ENCODE measurements at places on chromosomes 7 and 10. TPM values are rescaled to one million over a fixed set of nuclear protein-coding genes. Genes with fewer than 3 reads are reported as not detected.

DNA sequence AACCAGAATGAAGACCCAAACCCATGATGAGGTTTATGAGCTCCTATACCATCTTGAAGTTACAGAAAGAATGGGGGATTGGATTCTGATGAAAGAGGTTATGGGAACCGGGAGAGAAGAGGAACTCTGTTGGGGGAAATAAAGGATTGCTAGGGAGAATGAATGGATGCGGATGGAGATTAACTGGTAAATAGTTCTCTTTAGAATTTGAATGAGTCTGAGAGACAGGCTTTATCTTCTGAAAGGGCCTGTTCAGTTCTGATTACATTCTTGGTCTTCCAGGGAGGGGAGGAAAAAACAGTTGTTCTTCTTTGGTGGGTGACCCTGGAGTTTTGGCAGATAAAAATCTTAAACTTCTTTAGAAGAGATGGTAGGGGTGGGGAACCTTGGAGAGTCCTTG is 13.9 kb downstream of the SUGCT start:
- DNase-seq, result no peak

- DNase-seq, result no peak
Observed at GRCh38 chr7:29269935-29270334, 75.4 kb downstream of the CHN2 start.

GRCh38 chr7:139645572-139646523 is 122.4 kb downstream of the CLEC2L start:
- DNase-seq, result peak; percentile 85

- DNase-seq, result peak; percentile 96
Observed at GRCh38 chr10:11164803-11165590, 147.3 kb downstream of the CELF2 start.

GRCh38 chr10:66910671-66911070 is 15.2 kb upstream of the LRRTM3 start:
- DNase-seq, result no peak

DNA sequence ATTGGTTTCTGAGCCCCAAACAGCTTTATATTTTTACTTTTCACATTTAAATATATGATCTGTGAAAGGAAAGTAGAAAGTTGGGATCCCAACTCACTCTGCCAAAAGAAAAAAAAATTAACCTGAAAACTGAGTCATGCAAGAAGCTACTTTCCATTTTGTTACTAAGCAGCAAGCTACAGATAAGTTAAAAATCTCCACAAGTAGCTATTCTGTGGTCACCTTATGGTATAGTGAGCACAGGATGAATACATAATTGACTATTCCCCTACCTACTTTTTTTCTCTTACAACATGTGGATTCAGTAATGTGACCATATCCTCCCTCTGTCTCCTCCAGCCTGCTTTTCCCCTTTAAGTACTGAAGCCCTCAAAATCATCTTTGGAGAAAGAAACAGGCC is 30.3 kb upstream of the CREB3L2 start:
- DNase-seq, result no peak

GRCh38 chr10:14688606-14689005 is 86.1 kb downstream of the FAM107B start:
- no peak for DNase-seq

- DNase-seq, result no peak
Observed at GRCh38 chr7:36338256-36338655, 51.4 kb upstream of the ANLN start.

- no peak for DNase-seq
Observed at GRCh38 chr7:51029131-51029530, 246.4 kb upstream of the GRB10 start.

GRCh38 chr7:150949971-150950491 is 28.1 kb downstream of the KCNH2 start:
- no peak for DNase-seq

DNA sequence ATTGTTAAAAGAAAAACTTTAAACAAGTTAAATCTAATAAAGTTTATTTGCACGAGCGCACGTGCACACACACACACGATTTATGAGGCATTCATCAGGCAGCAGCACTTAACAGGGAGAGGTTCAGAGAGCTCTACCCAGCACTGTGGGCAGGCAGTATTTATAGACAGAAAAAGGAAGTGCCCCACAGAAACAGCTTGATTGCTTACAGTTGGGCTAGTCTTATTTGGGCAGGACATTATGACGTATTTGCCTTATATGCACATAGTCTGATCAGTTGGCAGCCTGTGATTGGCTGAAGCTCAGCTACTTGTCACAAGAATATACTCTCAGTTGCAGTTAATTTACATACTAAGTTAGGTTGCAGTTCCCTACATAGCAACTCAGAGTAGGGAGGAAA is 1.2 kb upstream of the SDHAF3 start:
- DNase-seq, result peak; percentile 54

DNA sequence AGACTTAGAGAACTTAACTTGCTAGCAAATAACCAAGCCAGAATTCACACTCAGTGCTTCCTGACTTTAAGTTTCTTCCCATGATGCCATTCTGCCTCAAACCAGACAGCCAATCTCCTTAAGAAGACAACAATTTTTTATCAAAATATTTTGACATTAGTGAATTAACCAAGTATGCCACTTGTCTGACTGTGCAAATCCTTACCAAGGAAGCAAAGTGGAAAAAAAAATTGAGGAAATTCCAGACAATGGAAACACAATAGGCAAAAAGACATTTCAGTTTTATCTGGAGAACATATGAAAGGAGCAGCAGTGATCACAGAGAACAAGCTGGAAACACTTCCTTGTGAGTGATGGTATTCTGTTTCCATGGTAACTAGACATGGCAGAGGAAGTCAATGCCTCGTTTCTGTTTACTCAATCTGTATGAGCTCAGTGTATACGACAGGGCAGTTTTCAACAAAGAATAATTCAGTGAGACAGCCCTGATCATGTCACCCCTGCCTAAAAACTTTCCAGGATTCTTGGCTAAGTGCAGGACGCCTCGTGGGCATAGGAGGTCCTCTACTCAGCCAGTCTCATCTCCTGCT is 114.2 kb downstream of the DYNC1I1 start:
- DNase-seq, result peak; percentile 31

DNA sequence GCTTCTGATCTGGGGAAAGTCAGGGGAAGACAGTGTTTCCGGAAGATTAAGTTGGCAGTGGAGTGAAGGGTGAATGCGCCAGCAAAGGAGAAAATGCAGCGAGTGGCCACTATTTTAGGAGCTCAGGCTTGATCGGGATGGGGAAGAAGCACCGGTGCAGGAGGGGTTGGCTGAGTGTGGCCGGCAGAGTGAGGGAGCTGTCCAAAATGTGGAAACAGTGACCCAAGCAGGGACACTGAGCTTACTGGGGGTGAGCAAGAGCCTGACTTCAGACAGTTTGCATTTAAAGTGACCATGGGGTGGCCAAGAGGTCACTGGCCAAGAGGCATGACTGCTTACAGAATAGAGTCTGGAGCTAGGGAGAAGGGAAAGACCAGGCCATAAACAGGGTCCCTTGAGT is 79.3 kb downstream of the GOLGA7B start:
- no peak for DNase-seq

DNA sequence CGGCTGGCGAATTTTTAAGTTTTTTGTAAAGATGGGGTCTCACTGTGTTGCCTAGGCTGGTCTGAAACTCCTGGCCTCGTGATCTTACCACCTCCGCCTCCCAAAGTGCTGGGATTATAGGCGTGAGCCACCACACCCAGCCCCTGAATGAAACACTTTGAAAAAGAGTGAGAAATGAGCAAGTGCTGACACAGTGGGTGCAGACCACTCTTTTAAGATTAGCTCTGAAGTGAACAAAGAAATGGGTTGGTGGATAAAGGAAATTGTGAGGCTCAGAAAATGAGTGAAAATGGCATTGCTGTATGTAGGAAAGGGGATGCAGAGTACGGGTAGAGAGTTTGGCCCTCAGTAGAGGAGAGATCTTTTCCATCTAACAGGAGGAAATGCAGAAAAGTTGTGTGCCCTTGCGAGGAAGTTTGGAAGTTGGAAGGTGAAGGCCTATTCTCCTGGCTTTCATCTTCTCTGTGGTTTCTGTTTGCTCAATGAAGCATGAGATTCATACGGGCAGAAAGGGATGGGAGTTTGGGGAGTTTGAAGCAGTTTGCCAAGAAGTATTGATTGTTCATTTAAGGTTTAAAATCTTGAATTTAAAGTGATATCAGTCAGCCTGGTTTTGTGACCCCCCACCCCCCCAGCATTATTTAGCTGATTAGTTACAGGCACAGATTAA is 11.0 kb downstream of the MAPK8 start:
- no peak for DNase-seq

The SYT15 gene
- polyA plus RNA-seq, result 5.2 TPM

The TFEC gene
- polyA plus RNA-seq, result 1.0 TPM

The KIAA1549 gene
- polyA plus RNA-seq, result 11.7 TPM

The TBC1D12 gene
- polyA plus RNA-seq, result 10.8 TPM
